ENCODE measurements at places on chromosomes 5 and 9.

DNA sequence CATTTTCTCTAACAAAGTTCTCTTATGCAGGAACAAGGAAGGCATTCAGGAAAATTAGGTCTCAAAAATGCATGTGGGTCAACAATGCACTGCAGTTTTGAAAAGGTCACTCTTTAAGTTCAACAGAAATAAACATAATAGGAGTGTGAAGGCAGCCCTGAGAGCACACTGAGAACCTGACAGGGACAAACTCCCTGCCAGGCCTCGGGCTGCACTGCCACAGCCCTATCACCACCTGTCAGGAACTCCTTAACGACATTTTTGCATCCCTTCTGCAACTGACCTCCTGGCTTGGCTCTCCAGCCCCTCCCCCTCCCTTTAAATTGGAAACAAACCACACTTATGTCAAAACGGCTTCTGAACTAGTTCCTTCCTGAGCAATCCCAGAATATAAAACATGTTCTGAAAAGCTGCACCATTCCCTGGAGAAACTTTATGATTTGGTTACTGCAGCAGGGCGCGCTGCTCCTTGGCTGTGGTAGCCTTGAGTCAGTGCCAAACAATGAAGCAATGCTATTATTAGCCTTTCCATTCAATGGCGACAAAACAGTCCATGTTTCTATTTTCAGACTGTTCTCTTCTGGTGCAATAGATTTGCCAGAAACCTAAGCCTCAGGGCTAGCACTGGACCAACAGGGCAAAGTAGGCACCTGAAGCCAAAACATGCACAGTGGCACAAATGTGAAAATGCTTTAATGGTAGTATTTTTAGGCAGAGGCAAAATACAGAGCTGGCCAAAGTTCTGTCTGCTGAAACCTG lies 160.1 kb upstream of the ZNF608 start:
- peak; percentile 13 for ATAC-seq

DNA sequence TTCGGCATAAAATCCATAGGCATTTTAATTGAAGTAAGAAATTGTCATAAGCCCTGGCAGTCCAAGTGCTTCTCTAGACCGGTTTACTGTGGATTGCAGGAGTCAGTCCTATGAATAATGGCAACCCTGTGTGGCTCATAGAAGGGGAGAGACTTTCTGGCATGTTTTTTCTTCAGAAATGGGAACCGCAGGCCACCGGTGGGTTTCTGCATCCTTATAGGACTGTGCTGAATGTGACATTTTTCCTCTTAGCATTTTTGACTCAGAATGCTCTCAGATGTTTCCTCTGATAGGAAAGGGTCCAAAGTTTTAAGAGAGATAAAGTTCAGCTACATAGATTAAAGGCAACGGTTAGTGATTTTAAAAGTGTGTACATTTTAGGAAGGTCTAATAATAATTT lies 6.3 kb downstream of the DAPK1 start:
- ATAC-seq: peak; percentile 75

DNA sequence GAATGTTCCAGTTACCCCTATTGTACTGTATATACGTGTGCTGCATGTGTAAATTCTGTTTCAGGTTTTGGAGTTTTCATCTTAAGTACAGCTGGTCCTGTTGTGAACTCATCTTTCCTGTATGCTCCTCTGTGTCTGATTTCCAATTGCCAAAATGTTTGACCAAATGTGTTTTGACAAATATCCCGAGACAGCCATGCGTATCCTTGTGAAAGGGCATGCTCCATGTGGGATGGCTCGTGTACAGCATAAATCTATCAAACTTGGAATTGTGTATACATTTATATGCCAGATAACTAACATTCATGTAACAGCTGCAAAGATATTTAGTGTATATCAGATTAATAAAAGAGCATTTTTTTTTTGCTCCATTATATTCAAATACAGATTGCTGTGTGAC lies 69.5 kb upstream of the IQGAP2 start:
- ATAC-seq: no peak

GRCh38 chr5:156359476-156359875 lies 32.5 kb downstream of the SGCD start:
- ATAC-seq: peak; percentile 54

DNA sequence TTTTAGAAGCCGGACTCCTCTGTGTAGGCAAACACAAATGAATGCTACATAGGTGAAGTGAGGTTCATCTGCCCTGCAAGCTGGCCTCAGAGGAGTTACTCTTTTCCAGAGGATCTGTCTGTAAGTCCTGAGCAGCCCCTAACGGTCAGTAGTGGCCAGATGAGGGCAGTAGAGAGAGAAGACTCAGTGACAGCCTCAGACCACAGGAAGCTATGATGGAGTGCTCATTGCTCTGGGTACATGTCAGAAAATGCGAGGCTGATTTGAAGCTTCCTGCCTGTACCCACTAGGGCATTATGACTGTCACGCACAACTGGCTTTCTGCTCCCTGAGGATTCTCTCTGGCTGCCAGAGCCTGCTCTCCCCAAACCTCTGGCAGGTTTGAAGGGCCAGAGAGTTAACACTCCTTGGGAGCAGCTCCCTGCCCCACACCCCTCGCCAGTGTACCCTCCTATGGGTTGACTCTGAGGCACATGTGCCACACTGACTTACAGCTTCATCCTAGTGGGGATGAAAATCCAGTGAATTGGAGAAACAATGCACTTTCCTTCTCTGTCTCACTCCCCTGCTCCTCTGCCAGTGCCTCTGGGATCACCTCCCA lies 141.5 kb downstream of the GABRG2 start:
- ATAC-seq: peak; percentile 96

- no peak for ATAC-seq
Measured at GRCh38 chr5:1963941-1964451, 81.3 kb upstream of the IRX4 start.

- ATAC-seq: no peak
Measured at GRCh38 chr5:135010502-135011354, 23.3 kb downstream of the PITX1 start.

- ATAC-seq: peak; percentile 88
Measured at GRCh38 chr5:160021831-160022446, 13.0 kb downstream of the TTC1 start.

DNA sequence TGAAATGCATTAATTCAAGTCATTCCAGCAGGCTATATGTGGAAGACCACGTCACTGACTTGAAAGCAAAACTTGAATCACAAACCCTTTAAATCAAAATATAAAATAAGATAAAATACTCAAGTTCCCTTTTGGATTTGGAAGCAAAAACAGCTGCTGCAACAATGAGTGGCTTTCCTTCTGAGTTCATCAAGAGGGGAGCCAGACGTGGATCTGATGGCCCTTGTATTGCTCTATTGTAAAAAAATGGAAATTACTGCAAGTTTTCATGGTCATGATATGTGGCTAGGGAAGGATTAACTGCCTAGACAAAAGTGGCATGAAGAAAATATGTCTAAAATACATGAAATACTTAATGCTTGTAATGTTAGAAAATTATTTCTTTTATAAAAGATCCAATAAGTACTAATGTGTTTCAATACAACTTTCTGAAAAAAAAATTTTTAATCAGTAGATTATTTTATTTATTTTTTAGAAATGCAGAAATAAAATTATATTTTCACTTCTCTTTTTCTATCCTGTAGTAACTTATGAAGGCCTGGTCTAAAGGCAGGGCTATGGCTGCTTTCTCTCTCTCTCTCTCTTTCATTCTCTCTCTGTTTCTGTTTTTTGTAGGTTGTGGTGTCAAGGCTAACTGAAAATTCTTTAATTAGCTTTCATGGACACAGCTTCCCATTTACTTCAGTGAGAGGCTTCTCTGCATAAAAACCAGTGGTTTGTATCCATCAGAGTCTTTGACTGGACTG lies 24.0 kb downstream of the LIX1 start:
- no peak for ATAC-seq

DNA sequence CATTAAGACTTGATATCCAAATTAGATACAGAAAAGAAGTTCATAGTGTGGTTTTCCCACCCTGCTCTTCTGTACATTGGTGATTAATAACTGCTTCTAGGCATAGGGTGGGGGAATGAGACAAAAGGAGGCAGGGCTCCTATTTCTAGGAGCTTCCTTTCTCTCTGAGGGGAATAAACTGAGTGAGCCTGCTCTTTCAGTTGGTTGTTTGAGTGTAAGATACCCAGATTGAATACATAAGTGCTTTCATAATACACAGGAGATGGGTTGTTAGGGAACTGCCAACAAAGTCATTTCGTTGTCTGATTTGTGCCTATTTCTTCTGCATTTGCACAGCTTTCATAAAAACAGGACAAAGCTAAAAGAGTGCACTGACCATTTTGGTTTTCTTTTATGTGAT lies 48.9 kb upstream of the TTC23L start:
- no peak for ATAC-seq

DNA sequence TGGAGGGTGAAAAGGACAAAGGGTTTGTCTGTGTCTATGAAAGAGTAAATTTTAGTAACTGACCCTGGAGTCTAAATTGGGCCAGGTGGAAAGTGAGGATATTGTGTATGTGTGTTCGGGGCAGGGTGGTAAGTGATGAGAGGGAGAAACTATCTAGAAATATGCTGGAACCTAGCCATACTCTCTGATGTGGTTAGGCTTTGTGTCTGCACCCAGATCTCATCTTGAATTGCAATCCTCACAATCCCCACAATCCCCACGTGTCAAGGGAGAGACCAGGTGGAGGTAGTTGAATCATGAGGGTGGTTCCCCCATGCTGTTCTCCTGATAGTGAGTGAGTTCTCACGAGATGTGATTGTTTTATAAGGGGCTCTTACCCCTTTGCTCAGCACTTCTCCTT lies 60.6 kb downstream of the COMMD10 start:
- no peak for ATAC-seq

DNA sequence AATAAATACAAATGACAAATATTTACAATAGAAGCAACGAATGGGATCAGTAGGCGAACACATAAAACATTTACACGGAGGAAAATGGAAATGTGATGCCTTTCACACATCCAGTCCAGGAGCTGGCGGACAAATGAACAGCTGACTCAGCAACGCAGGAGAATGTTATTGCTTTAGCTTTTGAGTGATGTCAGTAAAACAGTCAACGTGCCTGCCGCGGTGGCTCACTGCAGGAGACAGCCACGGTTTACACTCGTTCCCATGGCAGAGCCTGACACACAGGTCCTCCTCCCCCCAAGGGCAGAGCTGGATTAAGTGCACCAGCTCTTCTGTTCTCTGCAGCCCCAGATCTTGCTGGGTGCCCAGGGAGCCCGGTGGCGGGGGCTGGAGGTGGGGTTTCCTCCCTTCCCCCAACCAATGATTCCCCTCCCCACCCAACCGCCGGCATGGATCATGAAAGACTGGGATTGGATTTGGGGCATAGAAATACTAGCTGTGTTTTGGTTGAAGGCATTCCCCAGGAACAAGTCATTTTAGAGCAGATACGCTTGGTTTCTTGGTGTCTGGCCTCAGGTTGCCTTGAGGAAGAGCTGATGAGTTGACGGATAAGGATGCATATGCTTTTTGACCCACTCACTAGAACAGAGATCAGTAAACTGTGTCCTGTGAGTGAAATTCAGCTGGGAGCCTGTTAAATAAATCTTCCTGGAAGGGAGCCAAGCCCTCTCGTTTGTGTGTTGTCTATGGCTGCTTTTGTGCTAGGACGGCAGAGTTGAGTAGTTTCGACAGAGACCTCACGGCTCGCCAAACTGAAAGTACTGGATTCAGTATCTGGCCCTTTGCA lies 12.5 kb downstream of the STC2 start:
- peak; percentile 67 for ATAC-seq

GRCh38 chr5:176737746-176738636 lies 72.4 kb upstream of the UNC5A start:
- no peak for ATAC-seq

GRCh38 chr5:10501554-10502075 lies 59.9 kb downstream of the ROPN1L start:
- peak; percentile 83 for ATAC-seq

DNA sequence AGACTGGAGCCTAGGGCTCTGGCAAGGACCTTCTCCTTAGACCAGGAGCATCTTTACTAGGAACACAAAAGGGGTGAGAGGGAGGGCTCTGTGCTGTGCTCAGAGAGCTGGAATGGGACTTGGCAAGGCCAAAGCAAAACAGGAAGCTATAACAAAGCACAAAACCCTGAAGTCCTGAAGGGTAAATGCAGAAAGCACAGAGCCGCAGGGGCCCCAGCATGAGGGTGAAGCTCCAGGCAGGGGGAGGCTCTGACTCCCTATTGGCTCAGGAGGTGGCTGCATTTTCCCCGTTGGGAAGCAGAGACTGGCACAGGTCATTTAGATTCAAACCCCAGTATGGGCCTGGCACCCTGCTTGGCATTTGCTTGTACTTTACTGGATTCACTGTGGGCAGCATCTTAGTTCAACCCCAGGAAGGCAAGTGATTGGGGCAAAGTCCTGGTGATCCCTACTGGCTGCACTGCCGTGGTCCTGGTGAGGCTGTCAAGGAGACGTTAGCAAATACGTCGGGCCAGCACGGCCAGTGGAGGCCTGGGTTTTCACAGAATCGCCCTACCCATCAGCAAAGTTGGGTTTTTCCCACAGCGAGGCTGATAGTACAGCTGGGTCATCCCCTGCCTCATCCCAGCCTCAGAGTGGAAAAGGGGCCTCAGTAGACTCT lies 46.3 kb downstream of the GGTA1 start:
- ATAC-seq: no peak

DNA sequence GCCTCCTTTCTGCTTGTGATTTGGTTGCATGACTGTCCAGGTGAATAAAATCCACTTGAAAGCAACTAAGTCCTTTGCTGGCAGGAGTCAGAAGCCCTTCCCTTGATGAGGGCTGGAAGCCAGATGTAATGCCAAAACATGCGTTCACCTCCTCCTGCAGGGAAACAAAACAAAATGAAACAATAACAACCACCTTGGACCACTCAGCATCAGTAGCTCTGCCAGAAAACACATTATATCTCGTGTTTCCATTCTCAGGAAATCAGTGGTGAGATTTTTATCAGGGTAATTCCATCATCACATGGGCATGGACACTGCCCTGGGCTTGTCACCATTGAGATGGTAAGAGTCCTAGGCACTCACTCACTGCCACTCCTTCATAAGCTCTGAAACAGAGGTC lies 350.3 kb upstream of the ACTBL2 start:
- ATAC-seq: no peak

DNA sequence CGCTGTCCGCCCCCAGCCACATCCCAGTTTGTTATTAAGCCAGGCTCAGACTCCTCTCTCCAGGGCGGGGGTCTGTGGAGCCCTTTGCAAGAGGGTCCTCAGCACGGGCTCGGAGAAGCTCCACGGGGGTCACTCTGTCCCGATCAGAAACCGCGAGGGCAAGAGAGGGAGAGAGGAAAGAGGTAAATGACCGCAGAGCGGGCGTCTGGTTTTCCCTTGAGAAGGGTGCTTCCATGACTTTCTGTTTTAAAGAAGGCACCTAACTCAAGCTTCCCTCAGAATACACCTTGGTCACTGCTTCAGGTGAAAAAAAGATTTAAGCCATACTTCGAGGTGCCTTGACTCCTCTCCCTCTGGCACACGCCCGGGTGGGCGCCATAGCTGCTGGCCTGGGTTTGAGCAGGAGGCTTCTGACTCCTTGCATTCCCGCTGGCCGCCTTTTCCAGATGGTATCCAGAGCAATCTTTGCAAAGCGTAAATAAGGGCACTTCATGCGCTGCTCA lies 5.8 kb upstream of the TERT start:
- ATAC-seq: no peak

DNA sequence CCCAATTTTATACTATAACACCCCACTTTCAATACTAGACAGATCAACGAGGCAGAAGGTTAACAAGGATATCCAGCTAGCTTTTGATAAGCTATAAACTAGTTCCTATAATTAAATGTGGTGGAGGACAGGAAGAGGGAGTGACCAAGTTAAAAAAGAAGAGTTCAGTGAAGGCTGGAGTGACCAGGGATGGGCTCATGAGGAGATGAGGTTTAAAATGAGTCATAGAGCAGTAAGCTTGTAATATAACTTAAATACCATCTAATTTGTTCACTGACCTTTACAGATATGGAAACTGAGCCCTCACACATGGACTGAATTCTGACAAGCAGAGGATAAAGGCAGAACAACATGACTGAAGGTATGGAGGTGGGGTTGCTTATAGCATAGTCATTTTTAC lies 284.5 kb downstream of the SPATA31D1 start:
- ATAC-seq: no peak
